Activated T-cell treated with anti-CD3 and anti-CD28 coated beads, Interleukin-2, amount 50 U/mL, for 72 hours (primary cell): ENCODE measurements at places on chromosomes 4 and X. TPM values are rescaled to one million over a fixed set of nuclear protein-coding genes. Genes with fewer than 3 reads are reported as not detected.
A peak's percentile ranks its signal among the peaks of the same experiment; 100 is the strongest.

DNA sequence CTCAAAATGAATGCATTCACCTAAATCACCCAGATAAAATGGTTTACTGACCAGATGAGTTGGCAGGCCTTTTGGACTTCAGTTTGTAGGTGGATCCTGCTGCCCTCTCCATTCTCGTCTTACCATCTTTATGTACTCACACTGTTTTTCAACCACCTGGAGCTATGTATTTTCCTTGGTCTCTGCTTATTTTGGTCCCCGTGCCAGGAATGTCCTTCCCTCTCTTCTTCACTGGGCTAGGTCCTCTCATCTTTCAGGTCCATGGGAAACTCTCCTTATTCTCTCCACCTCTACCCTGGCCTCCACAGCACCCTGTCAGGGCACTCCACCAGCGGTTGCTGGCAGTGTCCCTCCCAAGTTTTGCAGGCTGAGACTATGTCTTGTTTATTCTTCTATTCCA is 2.6 kb downstream of the GPRIN3 start:
- no peak for DNase-seq
- no peaks in the 10 kb centered on the region for H3K27me3 ChIP-seq
- H3K4me1 ChIP-seq, result peaks cover 74% of the 10 kb centered on the region
- peaks cover 11% of the 10 kb centered on the region for H3K36me3 ChIP-seq
- peak overlapping the region; percentile 75 for H3K27ac ChIP-seq
- H3K4me3 ChIP-seq, result peak overlapping the region; percentile 85

Gene FHL1
- total RNA-seq, result 18.7 TPM

Gene CXCL9
- 0.94 TPM for total RNA-seq

Gene GPC3
- 0.41 TPM for total RNA-seq

GRCh38 chrX:115949900-115950822 is 220.4 kb upstream of the AGTR2 start:
- no peak overlapping the region for H3K27ac ChIP-seq
- no peak overlapping the region for H3K4me3 ChIP-seq
- no peaks in the 10 kb centered on the region for H3K4me1 ChIP-seq
- peaks cover 25% of the 10 kb centered on the region for H3K27me3 ChIP-seq
- no peaks in the 10 kb centered on the region for H3K36me3 ChIP-seq
- DNase-seq, result no peak

Gene RTL3
- not detected for total RNA-seq
